ENCODE measurements at places on chromosomes 1 and 21.

DNA sequence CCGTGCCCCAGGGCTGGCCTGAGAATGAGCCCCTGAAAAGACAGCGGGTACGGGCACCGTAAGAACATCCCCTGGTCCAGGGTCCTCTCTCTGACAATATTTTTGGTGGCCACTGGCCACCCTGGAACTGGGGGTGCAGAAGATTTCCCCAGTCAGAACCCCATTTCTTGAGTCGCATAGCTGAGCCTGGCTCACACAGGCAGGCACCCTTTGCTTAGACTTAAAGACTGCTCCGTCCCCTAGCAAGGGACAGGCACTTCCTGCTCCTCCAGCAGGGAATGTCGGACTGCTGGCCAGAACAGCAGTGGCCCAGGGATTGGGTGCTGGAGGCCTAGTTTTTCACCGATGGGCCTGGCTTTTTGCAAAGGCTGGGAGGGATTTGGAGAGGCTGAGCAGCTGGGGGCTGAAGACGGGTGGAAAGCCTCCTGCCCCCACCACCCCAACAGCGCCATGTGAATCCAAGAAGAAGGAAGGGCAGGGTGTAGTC, 4.3 kb downstream of the OLIG2 start:
- DNase-seq = no peak

DNA sequence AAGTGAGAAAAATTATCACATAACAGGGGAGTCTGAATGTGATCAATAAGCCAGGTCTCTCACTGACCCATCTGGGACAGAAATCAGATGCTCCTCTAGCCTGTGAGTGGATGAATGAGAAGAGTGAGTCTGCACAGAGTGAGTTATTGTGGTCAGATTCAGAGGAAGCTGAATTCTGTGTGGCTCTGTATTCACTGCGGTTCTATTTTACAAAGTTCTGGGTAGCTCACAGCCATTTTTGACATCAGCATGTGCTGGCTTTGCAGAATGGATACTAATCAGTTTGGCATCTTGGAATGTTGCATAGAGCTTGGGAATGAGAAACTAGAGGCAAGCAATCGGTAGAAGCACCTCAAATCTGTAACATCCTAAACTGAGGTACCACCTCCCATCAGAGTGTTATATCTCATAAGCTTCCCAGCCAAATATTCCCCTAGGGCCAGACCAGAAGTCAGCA, 3.8 kb downstream of the COLGALT2 start:
- DNase-seq = no peak

DNA sequence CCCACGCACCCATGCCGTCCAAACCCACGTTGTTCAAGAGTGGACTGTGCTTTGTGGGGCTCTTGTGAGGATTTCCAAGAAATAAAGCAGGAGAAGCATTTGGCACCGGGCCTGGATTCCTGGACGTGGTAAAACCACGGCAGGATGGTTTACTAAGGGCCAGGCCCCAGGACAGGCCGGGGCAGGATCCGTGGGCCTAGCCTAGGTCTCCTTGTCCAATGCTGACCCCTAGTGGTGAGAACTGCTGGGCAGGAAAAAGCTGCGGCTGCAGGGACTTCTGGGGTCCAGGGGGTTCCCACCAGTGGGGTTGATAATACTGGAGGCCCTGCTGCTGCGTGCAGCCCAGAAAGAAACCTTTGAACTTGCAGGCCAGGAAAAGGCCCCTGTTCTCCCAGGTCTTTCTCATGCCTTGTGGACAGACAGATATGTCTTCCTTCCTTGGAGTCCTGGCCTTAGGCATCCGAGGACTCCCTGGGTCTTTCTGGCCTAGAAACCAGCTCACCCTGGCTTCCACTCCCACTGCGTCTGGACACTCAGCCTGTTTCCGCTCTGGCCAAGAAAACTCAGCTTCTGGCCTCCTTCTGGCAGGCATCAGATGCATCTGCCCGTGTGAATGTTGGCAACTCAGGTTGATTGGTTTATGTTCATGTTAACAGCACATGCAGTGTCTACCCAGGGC, 106.9 kb upstream of the TMEM51 start:
- peak; percentile 82 for DNase-seq

DNA sequence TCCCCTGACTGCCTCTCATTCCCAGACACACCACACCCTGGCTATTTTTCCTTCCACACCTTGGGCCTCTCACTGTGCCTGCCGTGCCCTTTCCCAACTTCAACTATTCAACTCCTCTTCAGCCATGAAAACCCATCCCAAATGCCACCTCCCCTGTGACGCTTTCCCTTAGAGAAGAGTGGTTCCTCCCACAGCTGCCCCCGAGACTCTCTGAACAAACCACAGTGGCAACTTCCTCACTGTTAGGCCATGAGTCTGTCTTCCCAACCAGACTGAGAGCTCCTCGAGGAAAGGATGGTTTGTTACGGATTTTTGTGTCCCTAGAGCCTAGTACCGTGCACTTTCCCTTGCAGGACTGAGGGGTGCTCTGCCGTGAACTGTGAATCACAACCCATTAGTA, 59.2 kb downstream of the LRRN2 start:
- DNase-seq = no peak

- DNase-seq = no peak
Observed at GRCh38 chr21:34599534-34600101, 15.3 kb downstream of the RCAN1 start.

DNA sequence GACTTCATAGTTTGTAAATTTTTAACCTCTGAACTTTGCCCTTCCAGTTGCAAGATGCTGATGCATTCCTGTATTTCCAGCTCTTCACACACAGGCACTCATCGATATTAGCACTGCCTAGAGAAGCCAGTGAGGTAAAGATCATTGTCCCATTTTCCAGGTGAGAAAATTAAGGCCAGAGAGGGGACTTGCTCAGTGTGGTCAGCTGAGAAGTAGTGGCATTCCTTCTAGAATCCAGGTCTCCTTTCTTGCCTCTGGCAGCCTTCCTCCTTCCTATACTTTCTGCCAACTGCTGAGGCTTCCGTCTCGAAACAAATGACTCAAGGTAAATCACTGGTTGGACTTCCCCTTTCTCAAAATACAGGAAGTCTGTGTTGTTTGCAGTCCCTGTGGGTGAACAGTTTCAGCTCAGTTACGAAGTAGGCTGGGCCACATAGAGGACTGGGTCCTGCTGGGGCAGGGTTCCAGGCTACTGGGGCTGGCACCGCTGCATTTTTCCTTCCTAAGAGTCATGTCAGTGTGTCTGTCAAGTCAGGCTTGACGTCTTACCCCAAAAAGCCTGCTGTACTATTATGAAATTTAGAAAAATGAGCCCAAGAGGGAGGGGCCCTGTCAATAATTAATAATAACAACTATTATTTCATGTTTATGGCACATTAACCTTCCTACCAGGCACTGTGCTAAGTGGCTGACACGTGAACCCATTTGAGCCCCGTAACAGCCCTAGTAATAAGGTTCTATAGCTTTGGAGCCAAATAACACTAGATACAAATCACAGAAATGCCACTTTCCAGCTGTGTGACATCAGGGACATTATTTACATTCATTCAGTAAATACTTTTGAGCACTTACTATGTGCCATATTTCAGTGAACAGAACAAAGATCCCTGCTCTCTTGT, 16.6 kb upstream of the RNF19B start:
- peak; percentile 92 for DNase-seq

- no peak for DNase-seq
Observed at GRCh38 chr1:212111536-212111935, 76.0 kb downstream of the DTL start.

DNA sequence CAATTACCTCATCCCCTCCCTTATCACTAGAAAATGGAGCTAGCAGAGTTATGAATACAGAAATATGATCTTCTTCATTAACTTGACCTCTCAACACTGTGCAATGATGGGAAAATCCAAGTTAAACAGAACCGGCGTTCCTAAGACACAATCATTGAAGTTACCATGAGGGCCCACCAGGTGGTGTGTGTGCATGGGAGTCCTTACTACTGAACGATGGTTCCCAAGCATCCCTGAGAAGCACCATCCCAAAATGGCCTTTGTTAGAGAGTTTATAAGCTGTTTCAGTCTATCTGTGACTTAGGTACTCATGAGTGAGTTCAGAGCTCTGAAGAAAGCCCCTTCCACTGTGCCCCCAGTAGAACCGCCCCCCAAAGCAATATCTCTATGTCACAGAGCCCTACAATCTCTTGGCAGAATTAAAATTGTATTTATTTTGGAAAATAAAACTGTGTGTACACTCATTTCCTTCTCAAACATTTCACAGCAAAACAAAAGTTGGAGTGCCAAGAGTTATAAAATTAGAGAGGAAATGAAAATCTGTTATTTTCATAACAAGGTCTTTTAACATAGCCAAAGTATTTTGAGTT, 56.8 kb downstream of the PLD5 start:
- peak; percentile 41 for DNase-seq

DNA sequence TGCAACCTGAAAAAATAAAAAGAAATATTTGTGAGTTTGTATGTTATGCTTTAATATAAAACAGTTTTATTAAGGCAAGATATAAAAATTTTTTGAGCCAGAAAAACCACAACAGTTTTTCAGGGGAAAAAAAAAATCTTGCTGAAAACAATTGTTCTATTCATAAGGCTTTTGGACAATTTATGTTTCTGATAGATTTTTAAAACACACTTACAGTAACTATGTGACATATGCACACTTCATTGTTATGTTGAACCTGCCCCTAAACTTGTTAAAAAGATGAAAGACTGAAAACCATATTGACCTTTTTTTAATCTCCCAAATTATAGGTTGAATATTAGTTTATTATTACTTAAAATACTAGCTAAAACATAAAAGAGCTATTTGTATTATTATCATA, 279.9 kb upstream of the C1orf105 start:
- no peak for DNase-seq

DNA sequence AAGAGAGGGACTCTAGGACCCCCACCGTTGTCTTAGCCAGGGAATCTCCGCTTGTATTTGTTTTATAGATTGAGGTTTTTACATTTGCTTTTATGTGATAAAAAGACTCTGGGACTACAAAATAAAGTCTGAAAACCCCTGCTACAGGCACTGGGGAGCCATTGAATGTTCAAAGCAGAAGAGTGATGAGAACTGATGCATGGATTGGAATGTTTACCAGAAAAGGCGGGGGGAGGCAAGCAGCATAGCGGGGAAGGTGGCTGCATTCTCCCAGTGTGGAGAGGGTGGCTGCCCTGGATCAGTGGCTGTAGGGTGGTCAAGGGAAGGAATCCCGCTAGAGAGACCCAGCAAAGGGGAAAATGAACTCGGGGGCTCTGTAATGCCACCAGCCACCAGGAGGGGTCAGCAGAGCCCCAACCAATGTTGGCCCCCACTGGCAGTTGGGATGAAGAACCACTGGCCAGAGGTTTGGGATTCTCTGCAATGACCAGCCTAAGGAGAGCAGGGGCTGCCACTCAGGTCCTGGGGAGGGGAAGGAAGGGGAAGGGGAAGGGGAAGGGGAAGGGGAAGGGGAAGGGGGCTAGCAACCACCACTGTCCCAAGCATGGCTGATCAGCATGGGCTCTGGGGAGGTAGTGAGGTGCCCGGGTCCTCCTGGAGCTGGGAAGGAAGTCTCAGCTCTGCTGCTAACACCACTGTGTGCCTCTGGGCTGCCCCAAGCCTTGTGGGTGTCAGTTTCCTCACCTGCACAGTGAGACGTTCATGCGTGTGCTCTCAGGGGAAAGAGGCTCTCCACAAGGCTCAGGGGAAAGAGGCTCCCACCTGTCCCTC, 19.2 kb upstream of the PEF1 start:
- DNase-seq = peak; percentile 64

DNA sequence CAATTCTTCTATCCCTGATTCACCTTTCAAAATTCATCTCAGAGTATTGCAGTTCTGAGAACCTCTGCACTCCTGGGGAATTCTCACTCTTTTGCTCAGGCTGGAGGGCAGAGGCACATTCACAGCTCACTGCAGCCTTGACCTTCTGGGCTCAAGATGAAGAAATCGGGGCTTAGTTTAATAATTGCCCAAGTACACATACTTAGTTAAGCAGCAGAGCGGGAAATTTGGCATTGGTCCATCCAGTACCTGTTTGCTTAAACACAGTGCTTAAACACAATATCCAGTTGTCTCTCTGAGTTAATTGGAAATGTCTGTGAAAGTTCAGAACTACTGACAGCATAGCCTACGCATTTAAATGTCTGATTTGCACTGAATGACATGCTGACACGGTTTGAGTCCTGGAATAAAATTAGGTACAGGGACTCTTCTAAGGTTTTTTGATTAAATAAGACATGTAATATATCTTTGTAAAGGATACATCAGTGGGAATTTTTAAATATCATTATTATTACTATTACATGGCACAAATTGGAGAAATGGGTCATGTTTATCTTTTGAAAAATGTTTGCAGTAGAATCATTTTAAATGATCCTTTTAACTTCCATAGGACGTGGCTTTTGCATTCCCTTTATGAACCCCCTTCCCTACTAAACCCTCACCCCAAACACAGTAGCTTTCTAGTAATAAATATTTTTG, 337.4 kb downstream of the SRGAP2C start:
- DNase-seq = no peak

GRCh38 chr1:25583519-25584370, 32.8 kb upstream of the MAN1C1 start:
- no peak for DNase-seq

DNA sequence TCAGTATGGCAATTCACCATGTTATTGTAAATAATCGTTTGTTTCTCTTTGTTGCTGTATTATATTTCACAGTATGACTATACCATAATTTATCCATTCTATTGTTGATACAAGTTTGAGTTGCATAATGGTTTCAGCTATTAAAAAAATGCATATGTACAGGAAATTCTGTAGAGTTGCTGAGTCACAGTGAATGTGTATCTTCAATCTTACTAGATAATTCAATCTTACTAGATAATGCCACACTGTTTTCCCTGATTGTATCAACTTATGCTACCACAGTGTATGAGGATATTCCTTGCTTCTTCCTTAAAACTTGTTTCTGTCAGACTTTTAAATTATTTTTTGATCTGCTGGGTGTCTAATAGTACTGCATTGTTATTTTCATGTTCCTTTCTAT, 3.5 kb upstream of the COA6 start:
- DNase-seq = no peak

DNA sequence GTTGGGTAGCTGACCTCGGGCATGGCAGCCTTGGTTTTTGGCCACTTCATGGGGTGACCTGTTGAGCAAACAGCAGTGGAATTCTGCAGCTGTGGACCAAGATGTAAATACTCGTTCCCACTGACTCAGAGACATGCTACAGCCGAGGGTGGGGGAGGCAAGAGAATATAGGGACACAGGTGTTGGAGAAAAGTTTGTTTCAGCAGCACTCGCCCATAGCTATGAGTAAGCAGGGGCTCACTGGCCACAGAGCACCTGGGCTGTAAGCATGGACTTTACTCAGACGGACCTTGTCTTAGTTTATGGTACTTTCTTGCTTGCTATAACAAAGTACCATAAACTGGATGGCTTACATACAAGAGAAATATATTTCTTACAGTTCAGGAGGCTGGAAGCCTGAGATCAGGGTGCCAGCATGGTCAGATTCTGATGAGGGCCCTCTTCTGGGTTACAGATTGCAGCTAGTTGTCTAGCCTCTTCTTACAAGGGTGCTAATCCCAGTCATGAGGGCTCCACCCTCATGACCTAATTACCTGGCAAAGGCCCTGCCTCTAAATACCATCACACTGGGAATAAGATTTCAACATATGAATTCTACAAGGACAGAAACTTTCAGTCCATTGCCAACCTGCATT, 437.2 kb upstream of the DAB1 start:
- no peak for DNase-seq

GRCh38 chr1:1123581-1124507, 8.0 kb upstream of the C1orf159 start:
- DNase-seq = peak; percentile 64

GRCh38 chr1:110408488-110408887, 994 bp upstream of the LAMTOR5 start:
- DNase-seq = no peak

All from NAMALWA (cell line).